ENCODE measurements at places on chromosomes 7 and 10.

GRCh38 chr10:8752146-8752843 is 697.8 kb downstream of the GATA3 start:
- no peak for DNase-seq

- no peak for DNase-seq
These were observed 134.3 kb upstream of the ASAH2 start for GRCh38 chr10:50385624-50386023.

- DNase-seq, result no peak
These were observed 98.5 kb upstream of the PPP2R2D start for GRCh38 chr10:131802156-131802915.

DNA sequence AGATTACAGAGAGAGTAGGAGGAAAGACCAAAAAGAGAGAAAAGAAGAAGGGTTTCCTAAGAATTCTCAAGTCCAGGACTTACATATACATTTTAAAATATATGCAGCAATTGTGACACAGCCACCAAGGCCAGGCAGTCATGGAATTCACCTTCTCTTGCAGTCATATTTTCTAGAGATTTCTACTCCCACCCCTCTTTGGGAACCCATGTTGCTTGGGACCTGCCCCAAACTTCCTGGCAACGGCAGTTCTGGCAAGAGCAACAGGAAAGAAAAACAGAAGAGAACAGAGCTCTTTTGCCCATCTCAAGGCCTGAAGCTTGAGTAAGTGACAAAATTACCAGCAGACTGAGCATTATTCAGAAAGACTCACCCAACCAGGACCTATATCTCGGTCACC is 128.3 kb upstream of the ASAH2 start:
- no peak for DNase-seq
